ENCODE measurements at places on chromosomes 11 and 22. TPM values are rescaled to one million over a fixed set of nuclear protein-coding genes. Genes with fewer than 3 reads are reported as not detected.

Gene CCDC87
- total RNA-seq: 0.21 TPM

DNA sequence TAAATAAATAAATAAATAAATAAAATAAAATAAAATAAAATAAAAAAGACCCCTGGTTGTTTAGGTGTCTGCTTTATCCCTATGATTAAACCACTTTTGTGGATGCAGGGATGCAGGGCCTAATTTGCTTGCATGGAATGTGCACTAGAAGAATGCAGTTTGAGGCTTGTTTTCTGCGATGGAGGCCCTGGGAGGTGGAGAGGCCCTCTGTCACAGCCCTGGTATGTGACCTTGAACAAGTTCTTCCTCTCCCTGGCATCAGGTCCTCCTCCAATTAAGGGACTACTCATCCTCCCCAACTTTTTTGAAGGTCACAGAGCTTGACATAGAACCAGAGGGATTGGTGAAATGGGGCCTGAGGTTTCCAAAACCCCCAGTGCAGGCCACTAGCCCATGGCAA is 22.7 kb downstream of the KCNJ4 start:
- no peak for DNase-seq

- no peak for DNase-seq
These were observed 76.3 kb downstream of the KIAA1671 start for GRCh38 chr22:25028841-25029141.

- no peak for DNase-seq
These were observed 362.0 kb downstream of the TBC1D22A start for GRCh38 chr22:47124451-47124881.

DNA sequence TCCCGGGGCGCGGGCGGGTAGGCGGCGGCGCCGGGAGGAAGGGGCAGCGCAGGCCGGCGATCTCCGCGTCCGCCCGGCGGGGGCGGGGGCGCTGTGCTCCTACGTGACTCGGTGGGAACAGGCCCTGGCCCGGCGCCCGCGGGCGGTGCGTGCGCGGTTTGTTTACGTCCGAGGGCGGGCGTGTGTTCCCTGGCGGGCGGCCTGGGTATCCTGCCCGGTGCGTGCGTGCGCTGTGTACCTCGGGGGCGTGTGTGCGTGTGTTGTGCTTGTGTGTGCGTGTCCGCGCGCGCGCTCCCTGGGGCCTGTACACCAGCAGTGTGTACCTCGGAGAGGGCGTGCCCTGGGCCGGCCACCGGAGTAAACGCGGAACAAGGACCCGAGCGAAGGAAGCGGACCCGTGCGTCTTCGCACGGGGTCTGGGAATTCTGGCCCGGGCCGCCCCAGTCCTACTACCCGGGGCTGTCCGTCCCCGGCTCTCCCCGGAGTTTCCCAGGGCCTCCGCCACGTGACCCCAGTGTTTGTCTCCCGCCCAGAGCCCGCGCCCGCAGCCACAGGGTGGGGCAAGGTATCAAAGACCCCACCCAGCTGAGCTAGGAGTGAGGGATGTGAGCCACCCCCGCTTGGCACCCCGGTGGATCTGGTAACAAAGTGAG is 769 bp downstream of the MAFF start:
- peak; percentile 74 for DNase-seq

Gene AAMDC
- 51.1 TPM for total RNA-seq

GRCh38 chr11:83676056-83676601 is 390.0 kb upstream of the CCDC90B start:
- no peak for DNase-seq

DNA sequence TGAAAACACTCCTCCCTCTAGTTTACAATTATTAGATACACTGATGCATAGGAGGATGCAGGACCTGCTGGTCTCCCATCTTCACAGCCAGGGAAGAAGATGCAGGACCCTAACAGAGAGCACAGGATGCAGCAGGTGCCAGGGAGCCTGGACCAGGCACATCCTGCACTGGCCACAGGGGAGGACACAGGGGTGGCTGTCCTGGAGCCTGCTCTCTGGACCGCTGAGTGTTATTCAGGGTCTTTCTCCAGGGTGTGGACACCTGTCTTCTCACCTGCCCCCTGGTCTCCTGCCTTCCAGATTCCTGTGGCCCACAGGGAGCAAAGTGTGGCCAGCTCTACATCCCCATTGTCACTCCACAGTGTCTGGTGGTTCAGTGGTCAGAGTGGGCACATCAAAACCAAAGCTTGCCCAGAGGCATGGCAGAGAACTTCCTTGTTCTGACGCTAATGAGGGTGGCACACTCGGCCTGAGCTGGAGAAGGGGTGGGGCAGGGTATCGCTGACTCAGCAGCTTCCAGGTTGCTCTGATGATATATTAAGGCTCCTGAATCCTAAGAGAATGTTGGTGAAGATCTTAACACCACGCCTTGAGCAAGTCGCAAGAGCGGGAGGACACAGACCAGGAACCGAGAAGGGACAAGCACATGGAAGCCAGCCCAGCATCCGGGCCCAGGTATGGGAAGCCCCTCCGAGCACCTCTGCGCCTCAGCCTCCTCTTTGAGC is at the start of gene APOBEC3A:
TSS of gene APOBEC3A (plus strand) at position 564 of the 725 bp plus-strand sequence. CDS start at position 647, 83 bp downstream.
- no peak for DNase-seq

Gene C22orf42
- total RNA-seq: not detected

GRCh38 chr11:67240576-67241389 is 25.5 kb upstream of the GRK2 start:
- DNase-seq: peak; percentile 37

DNA sequence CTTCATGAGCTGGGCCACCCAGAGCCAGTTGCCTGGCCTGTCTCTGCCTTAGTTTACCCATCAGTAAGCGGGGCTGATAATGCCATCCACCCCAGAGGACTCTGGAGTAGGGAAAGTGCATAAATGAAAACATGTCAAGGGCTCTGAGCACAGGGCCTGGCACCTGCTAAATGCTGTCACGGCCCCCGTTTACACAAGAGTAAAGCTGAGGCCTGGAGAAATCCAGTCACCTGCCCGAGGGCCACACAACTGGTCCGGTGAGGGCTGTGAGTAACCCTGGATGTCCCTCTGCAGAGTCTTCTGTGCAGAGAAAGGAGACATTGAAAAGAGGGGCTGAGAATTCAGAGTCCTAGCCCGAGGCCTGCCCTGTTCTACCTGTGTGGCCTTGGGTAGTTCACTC is 110.6 kb upstream of the ANO1 start:
- no peak for DNase-seq

Gene OR4D5
- total RNA-seq: not detected

DNA sequence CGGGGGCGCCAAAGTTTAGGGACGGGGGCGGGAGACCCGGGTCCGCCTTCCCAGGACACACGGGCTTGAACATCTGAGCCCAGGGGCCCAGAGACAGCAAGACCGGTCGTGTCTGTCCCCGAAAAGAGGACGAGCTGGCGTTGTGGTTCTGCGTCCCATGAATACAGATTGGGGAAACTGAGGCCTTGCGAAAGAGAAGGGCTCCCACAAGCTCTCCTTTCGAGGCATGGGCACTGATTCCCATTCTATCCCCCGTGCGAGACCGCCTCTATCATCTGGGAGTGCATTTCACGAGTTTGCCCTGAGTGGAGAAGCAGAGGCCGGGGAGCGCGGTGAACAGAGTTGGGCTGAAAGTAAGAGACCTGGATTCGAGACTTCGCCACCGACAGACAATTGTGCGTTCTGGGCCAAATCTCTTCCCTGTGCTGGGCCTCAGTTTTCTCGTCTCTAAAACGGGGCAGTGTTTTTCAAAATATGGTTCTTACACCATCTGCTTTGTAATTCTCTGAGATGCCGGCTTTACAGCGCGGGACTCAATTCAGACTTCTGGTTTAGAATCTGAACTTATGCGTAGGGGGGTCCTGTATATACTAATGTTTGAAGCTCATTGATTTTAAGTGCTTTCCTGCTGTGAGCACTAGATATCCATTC is 471 bp downstream of the RNF185 start:
- DNase-seq: no peak

Gene HTR3A
- total RNA-seq: not detected

DNA sequence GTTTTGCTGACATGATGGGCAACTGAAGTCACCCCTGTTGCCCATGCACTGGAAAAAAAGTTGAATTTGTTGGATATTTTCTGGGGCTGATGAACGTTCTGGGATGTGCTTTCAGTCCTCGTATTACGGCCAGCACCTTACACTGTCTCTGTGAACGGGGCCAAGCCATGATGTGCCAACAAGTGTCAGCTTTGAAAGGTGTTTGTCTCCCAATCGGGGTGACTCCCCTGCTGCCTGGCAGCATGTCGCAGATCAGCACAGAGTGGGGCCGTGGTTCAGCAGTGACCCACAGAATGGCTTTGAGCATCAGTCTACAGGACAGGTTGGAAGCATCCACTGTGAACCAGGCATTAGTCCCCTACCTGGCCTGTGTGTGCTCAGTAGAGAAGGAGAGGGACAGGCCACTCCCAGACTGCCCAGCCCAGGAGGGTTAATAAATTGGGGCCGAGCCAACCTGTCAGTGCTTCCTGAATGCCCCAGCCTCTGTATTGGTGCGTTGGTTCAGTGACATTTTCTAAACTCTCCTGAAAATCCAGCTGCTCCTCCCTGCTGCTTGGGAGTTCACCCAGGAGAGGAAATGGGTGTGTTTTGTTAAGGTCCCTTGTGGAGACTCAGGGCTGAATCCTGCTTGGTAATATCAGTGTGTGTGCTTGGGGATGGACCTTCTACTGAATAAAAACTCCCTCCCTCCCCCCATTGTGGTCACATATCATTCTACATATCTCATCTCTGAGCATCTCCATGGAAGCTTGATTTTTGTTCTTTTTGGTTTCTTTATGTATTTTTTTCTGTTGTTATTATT is 50.7 kb upstream of the TTC12 start:
- no peak for DNase-seq

- DNase-seq: no peak
These were observed 21.4 kb downstream of the CHID1 start for GRCh38 chr11:889257-889656.

DNA sequence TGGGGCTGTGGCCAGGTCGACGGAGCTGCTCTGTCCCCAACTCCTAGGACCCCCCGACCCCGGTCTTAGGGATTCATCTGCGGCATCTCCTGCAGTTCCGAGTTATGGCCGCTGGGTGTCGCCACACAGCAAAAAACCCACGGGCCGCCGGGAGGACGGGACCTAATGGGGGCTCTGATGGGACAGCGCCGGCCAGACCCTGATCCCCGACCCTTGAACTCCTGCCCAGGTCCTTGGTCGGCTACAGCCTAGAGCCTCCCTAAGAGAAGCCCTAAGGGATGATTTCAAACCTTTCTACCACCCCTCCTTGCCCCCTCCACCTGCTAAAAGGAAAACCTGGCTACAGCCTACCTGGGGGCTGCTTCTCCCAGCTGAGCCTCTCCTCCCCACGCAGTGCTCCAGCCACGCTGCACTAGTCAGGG is 30.8 kb upstream of the LRRC10B start:
- no peak for DNase-seq

Gene PHETA2
- 25.4 TPM for total RNA-seq

GRCh38 chr11:62917906-62918502 is 3.2 kb downstream of the CHRM1 start:
- DNase-seq: no peak

DNA sequence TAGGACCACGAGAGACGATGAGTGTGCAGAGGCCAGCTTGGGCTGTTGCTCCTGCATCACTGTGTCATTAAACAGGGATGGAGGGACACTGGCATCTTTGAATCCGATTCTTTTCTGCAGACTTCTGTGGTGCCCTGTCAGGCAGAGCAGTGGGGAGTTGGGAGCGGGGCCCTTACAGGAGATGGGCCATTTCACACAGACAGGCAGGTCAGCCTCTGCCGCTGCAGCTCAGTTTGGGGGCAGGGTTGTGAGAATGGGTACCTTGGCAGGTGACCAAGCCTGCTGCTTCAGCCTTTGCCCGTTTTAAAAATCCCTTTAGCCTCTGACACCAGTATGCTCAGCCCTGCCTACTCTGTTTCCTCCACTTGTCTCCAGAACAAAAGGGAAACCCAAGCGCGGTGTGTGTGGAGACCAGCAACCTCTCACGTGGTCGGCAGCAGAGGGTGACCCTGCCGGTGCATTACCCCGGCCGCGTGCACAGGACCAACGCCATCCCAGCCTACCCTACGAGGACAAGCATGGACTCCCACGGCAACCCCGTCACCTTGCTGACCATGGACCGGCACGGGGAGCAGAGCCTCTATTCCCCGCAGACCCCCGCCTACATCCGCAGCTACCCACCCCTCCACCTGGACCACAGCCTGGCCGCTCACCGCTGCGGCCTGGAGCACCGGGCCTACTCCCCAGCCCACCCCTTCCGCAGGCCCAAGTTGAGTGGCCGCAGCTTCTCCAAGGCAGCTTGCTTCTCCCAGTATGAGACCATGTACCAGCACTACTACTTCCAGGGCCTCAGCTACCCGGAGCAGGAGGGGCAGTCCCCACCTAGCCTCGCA is 12.6 kb downstream of the C22orf31 start:
- DNase-seq: no peak

Gene DENND6B
- 1.1 TPM for total RNA-seq

- no peak for DNase-seq
These were observed 130.3 kb downstream of the MICAL2 start for GRCh38 chr11:12240677-12241076.

DNA sequence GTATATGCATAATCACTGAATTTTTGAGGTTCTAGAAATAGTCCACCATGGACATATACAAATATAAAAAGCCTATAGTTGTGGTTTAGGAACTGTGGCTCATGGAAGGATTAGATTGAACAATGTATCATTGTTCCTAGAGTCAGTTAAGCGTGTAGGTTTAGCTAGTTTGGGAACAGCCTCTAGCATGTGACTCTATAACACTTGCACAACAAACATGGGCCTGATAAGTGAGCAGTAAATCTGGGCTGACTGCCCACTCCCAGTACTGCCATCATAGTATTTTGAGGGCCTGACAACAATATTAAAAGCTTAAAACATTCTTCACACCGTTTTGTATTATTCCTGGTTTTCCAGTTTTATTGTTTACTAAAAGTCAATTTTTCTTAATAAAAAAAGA is 47.0 kb downstream of the YAP1 start:
- DNase-seq: no peak

- peak; percentile 62 for DNase-seq
These were observed 1.1 kb upstream of the BIRC2 start for GRCh38 chr11:102345904-102346303.

Gene APOL4
- 0.53 TPM for total RNA-seq

Gene MMP1
- total RNA-seq: 1,378 TPM

Data from pulmonary artery endothelial cell (primary cell).